Upper lobe of left lung (tissue), 6 donors: ENCODE measurements at places on chromosomes 2 and 18.

DNA sequence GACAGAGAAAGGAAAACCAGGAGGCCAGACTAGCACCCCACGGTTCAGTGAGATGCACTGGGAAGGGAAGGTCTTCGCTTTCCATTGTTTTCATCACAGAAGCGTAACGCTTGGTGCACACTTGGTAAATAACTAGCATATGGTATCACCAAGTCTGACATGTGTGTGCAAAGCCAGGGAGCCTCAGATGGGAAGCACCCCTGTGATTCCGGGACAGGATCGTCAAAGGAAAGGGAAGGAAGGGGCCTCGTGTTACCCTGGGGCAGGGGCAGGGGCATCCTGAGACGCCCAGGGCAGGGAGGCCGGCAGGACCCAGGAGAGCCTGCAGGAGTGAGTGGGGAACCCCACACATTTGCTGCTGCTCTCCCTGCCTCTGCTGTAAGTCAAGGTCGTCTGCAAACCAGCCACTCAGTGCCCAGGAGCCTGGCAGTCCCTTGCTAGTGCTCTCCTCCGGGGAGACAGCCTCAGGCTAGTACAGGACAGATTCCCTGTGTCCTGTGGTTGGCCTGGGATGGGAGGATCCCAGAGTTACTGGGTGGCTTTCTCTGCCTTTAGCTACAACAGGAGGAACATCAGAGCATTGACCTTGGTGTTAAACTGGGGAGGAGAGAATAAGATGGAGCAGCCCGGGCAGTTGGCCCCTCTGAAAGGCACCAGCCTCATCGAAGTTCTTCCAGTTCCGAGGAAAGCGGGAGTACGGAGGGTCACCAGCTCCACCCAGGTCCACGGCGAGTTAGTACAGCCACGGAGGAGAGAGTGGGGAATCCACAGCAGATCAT is 192.5 kb downstream of the NDUFA10 start:
- no peak for DNase-seq

DNA sequence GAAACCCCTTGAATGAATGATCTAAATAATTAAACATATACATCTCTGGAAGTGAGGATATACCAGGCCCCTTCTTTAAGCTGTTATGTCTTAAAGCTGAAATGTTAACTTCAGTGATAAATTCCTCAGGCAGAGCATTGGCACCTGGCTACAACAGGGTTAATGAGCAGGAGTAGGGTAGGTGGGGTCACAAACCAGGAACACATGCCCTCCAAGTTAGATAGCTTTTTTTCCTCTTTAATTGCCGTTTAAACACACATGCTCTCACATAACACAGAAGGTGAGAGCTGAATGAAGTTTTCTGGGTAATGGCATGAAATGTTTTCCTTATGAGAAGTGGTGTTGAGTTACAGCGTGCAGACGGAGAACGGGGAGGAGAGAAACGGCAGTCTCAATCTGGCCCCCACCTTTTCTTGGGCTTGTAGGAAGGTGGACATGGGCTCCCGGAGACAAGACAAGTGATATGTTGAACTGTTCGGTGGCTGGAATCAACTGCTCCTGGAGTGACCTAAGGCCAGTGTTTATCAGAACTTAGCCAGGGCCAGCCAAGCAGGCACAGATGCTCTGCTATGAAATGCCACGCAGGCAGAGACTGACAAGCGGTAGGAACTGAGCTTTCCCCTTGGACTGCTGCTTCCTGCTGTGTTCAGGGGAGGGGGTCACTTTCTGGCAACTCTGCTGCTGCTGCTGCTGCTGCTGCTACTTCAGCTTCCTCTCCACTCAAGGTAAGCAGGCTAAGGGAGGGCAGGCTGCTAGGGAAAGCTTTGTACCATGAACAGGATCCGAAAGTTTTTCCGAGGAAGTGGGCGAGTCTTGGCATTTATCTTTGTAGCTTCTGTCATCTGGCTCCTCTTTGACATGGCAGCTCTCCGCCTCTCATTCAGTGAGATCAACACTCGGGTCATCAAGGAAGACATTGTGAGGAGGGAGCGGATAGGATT is at the start of gene GALNT5:
GALNT5 (plus strand) TSS at position 394 of the 941 bp plus-strand sequence; CDS start at position 772, 378 bp downstream.
- DNase-seq, result no peak

- no peak for DNase-seq
Measured at GRCh38 chr18:36828157-36828629, 609 bp downstream of the TPGS2 start.

DNA sequence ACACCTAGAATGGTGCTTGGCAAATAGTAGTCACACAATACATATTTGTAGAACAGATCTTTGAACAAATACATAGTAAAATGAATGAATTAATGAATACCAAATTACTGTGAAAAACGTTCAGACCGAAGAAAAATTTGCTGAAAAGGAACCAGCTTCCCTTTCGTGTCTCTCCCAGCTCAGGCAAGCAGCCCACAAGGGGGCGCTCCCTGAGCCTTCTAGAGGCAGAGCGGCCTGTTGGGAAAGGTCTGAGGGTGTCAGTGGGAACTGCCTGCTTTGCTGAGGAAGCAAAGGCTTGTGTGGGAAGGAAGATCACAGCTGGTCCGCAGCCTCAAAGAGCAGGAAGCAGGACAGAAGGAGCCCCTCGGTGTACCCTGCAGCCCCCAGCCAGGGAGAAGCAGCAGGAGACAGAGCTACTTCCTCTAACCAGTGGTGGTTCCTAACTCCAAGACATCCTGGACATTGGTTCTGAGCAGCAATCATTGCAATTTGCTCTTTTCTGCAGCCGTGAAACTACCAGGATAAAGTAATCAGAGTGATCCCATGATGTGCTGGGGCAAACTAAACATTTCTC is 231.1 kb downstream of the ANKRD30B start:
- no peak for DNase-seq

DNA sequence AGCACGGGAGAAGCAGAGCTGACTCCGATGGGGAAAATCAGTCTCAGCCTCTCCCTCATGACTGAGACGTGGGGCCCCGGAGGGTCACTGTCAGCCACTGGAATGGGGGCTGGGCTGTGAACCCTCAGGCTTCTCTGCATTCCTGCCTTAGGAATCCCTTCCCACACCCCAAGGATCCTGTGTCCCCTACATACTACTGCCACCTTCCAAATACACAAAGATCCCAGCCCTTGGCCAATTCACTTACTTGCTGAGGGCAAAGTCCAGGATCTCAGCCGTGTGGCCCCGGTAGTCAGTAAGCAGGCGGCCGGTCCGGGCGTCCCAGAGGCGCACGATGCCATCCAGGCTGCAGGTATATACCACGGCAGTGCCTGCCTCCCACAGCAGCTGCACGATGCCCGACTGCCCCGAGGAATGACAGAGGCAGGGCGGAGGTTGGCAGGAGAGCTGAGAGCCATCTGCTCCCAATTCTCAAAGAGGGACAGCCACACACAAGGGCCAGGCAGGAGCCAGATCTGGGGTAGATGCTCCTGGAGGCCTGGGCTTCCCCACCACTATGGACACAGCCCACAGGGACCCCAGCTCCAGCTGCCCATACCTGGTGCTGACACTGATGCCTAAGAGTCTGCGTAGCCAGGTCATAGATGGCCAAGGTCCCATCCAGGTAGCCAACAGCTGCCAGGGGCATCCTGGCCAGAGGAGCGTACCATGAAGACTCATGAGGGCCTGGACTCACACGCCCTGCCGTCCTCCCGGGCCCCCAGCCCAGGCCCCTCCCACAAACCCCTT is 4.2 kb downstream of the GPBAR1 start:
- no peak for DNase-seq

DNA sequence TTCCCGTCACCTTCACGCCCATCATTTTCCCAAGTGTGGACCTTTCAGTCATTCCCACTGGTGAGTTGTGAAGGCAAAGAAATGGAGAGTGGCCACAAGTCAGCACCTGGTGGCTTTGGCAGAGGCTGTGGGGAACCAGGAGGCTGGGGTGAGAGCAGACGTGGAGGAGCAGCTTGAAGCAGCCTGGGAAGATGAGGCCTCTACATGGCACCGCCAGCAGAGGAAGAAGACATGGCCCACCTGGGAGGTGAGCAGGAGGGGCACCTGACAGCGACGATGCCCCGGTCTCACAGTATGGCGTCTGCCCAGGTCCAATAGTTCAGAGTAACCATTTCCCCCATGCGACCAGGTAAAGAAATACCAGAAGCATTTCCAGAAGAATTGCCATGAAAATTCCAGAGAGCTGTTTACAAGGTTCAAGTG is 69.0 kb downstream of the TPO start:
- no peak for DNase-seq

DNA sequence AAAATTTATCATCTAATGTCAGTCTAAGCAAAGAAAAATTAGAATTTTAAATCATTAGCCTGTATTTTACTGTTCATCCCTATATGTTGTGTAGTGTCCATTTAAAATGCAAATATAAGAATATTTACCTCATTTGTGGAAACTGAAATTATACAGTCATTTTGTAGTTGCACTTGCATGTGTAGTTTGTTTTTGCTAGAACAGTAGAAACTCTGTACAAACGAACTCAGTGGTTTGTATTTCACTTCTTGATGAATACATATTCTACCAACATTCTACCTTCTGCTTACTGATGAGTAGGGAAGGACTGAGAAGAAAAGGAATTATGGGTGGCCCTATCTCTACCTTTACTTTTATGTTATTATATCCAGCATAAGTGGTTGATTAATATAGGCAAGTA is 29.7 kb downstream of the BMPR2 start:
- no peak for DNase-seq

GRCh38 chr18:10410472-10411308 is 43.7 kb upstream of the APCDD1 start:
- no peak for DNase-seq

DNA sequence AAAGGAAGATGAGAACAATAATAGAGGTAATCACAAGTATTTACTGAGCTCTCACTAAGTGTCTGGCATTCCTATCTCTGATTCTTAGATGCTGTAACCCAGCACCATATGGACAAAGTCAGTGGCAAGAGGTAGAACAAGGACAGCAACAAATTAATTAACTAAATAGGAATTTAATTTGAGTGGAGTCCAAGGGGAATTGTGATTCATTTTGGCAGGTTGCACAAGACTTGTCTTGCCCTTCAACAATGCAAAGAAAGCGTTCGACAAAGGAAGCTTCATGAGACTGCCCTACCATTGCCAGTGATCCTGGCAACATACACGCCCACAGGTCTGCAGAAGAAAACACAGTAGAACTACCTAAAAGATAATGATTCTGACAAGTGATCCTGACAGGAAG is 221.6 kb downstream of the RBM43 start:
- no peak for DNase-seq

DNA sequence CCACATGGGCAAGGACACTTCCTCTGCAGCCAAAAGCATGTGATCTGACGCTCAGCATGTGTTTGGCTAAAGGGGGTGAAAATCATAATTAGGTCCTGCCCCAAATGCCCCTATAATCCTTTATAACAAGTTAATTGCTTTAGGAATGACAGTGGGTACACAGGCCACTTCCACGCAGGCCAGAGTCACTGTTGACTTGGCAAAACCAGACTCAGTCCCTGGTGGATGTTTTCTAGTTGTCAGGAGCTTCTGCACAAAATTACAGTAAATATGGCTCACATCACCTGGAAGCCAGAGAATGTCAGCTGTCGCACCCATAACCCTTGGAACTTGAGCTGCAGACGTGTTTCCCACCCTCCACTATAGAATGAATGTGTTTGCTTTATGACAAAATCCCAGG is 13.3 kb upstream of the PXDN start:
- DNase-seq, result peak; percentile 3

DNA sequence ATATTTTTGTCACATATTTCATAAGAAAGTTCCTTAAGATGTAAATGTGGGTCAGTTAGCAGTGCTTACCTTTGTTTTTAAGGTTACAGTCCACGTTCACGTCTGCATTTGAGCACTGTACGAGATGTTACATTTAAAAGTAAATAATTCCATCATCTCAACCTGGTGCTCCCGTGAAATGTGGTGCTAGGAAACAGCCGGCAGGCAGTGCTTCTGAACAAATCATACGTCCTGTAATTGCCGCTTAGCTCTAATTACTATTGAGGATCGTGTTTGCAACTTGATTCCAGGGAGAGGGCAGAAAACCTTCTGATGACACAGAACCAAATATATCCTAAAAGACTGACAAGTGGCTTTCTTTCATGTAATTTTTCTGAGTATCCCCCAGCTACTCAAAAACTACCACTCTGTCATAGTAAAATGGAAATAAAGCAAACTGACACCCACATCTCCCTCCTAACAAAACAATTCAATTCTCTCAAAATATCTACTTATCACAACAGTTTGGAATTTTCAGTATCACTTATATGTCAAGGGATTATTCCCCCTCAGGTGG is 297.8 kb upstream of the SESTD1 start:
- peak; percentile 42 for DNase-seq

- no peak for DNase-seq
Measured at GRCh38 chr2:128196471-128196931, 105.5 kb downstream of the UGGT1 start.

GRCh38 chr18:41343808-41344207 is 611.2 kb upstream of the PIK3C3 start:
- no peak for DNase-seq

GRCh38 chr18:12057419-12058039 is 36.1 kb upstream of the ANKRD62 start:
- no peak for DNase-seq

GRCh38 chr18:44880170-44880569 is 199.5 kb downstream of the SETBP1 start:
- no peak for DNase-seq

- DNase-seq, result no peak
Measured at GRCh38 chr2:19350678-19351401, 7.6 kb downstream of the OSR1 start.

GRCh38 chr2:120345608-120346007 is 328 bp upstream of the INHBB start:
- DNase-seq, result no peak

- no peak for DNase-seq
Measured at GRCh38 chr2:236434593-236434992, 135.0 kb upstream of the ACKR3 start.

DNA sequence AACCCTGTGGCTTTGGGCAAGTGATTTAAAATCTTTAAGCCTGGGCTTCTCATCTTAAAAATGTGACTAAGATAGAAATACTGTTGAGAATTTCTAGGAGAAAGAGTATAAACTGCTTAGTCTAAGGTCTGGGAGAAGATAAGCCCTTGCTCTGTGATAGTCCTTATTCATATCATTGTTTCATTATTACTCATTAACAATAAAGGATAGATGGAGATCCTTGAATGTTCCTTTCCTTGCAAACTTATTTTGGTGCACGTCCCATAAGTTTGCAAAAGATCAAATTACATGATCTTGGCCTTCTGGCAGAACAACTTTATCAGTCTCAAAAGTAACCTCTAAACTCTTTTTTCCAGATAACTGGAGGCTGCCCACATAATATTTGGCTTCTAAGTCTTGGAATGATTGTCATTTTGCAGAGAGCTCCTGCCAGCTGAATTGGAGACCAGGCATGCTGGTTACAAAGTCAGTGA is 138.3 kb downstream of the FAM124B start:
- DNase-seq, result no peak

DNA sequence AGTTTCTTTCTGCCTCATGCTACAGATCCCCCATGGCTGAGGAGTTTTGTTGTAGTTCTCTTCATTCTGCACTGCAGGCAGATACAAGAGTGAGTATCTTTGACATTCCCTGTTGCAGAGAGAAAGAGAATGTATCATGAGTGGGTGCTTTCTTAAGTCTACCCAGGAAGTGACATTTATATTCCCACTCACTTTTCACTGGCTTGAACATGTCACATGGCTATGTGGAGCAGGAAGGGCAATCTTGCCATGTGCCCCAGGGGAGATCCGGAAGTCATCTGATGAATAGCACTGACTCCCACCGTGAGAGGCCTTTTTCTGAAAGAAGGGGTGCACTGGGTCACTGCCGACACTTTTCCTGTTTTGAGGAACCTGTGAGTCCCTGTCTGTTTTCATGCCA is 66.4 kb upstream of the BOD1L2 start:
- no peak for DNase-seq

GRCh38 chr18:58453913-58454317 is 175.0 kb downstream of the ALPK2 start:
- no peak for DNase-seq

- DNase-seq, result peak; percentile 20
Measured at GRCh38 chr2:239308661-239309397, 92.0 kb downstream of the HDAC4 start.
